ENCODE measurements at places on chromosomes 5 and 9. TPM values are rescaled to one million over a fixed set of nuclear protein-coding genes. Genes with fewer than 3 reads are reported as not detected.
A peak's percentile ranks its signal among the peaks of the same experiment; 100 is the strongest.

TMOD1 gene
- total RNA-seq: 0.74 TPM

PDZD2 gene
- total RNA-seq: 3.4 TPM

TMEM171 gene
- total RNA-seq: 5.0 TPM

FST gene
- total RNA-seq: 13.4 TPM

C1QTNF3 gene
- total RNA-seq: 1.6 TPM

DNA sequence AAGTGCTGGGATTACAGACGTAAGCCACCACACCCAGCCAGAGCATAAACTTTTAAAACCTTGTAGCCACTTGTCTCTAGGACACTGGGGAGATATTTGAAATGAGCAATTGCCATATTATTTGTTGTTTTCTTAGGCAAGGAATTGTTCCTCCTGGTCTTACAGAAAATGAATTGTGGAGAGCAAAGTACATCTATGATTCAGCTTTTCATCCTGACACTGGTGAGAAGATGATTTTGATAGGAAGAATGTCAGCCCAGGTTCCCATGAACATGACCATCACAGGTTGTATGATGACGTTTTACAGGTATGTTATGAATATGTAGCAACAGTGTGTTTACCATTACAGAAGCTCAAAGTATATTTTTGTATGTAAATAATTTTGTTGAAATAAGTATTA, 30.5 kb downstream of the SFXN1 start:
- DNase-seq: no peak
- no peak overlapping the region for H3K4me3 ChIP-seq
- H3K27ac ChIP-seq: no peak overlapping the region
- no peaks in the 10 kb centered on the region for H3K4me1 ChIP-seq
- no peaks in the 10 kb centered on the region for H3K27me3 ChIP-seq

DNA sequence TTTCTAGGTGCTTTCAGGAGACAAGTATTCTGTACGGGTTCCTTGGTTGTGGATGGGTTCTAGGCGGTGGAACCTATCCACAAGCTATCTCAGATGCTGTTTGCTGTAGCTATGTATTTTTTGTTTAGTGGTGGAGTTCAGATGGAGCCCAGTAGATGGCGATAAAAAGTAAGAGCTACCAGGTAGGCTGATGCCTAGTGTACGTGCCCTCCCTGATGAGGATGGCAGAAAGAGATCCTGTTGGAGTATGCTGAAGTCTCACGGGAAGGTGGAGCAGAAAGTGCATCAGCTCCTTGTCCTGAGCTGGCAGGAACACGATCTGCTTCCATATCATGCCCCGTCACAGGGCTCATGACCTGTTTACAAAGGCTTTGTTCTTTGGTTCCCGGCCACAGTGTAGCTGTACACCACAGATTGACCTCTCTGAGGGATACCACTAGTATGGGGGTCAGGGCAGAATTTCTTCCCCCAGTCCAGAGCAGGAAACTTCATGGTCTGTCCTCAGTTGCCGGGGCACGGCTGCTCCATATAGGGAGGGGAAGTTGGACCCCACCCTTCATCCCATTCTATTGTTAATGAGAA, 12.6 kb upstream of the UGT3A2 start:
- peaks cover 2% of the 10 kb centered on the region for H3K27me3 ChIP-seq
- H3K36me3 ChIP-seq: no peaks in the 10 kb centered on the region
- no peaks in the 10 kb centered on the region for H3K4me1 ChIP-seq
- peak; percentile 62 for DNase-seq

GRCh38 chr5:22070186-22070728, 782.9 kb downstream of the CDH12 start:
- no peak for DNase-seq
- H3K27me3 ChIP-seq: no peaks in the 10 kb centered on the region
- H3K36me3 ChIP-seq: no peaks in the 10 kb centered on the region
- no peaks in the 10 kb centered on the region for H3K4me1 ChIP-seq
- H3K27ac ChIP-seq: no peak overlapping the region
- H3K4me3 ChIP-seq: no peak overlapping the region

- no peak overlapping the region for H3K4me3 ChIP-seq
- H3K4me1 ChIP-seq: no peaks in the 10 kb centered on the region
- H3K27ac ChIP-seq: no peak overlapping the region
- H3K27me3 ChIP-seq: peaks cover 18% of the 10 kb centered on the region
- DNase-seq: no peak
- H3K36me3 ChIP-seq: no peaks in the 10 kb centered on the region
These were observed 3.7 kb upstream of the CCL19 start for GRCh38 chr9:34694811-34695210.

All from endothelial cell of umbilical vein (primary cell).